ENCODE measurements at places on chromosomes 11 and 22.

GRCh38 chr22:32810555-32811133, 9.1 kb downstream of the TIMP3 start:
- no peak for DNase-seq

DNA sequence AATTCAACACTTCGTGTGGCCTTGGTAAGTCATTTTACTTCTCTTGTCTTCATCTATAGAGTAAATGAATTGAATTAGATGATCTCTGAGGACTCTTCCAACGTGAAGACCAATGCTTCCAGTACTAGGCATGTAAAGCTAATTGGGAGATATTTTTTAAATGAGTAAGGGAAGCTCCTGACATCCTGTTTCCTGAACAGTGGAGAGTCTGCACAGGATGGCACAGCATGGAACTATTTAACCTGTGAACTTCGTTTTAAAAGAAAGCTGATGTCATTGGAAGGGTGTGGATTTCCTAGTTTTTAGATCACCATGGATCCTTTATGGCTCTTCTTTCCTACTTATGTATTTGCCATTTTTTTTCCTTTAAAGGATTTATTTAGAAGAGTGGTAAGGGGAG, 48.4 kb upstream of the HSD17B12 start:
- no peak for DNase-seq

DNA sequence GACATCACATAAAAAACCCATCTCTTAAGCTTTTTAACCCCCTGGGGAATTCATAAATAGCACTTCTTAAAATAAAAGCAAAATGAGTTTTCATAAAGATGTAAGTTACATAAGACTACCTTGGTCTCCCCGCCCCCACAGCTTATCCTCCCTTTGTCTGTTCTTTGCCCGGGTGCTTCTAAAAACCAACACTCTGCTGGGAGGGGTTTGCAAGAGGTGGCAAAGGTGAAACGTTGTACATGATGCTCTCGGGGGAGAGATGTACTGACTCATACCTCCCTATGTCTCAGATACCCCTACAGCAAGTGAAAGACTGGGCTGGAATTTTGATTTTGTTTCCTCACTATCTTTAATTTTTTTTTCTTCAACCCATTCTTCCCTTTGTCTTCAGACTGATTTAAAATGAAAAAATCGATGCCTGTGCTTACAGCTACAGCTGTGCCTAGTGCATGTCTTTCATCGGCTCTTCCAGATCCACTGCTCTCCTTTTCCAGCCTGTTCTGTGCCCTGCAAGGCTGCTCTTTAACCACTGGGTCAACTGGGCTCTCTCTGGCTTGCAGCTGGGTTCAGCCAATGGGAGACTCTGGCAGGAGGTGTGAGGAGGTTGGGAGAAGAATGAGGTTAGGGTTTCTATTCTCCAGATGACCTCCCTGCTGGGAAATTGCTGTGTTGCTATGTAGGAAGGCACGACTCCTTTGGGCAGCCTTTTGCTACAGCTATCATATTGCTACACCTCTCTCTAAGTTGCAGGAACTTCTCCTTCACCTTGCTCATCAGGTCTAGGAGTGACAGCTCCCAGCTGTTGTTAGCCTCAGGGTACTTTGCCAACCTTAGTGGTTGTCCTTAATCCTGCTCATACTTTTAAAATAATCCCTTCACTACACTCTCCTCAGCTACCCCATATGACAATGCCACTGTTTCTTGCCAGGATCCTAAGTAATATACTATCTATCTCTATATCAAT, 266.5 kb downstream of the TENM4 start:
- DNase-seq, result no peak

- DNase-seq, result no peak
These were observed 112.8 kb downstream of the TRPC6 start for GRCh38 chr11:101470881-101471520.

GRCh38 chr11:100780470-100780869, 93.4 kb downstream of the ARHGAP42 start:
- DNase-seq, result no peak

DNA sequence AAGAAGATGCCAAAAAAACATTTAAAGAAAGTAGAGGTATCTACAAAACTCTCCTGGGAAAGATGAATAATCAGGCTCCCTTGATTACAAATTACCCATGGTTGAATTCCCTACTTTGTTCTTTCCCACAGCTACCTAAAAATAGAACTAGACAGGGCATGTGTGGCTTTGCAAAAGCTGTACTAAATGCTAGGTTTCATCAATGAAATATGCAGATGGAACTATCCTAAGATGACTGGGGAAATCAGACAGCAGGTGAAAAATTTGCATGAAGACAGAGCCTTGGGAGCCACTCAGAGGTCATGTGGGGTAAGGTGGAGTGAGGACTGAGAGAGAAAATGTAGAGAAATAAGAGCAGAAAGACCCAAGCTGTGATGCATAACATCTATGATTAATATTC, 14.7 kb downstream of the LAYN start:
- no peak for DNase-seq
